ENCODE measurements at places on chromosomes 5 and 9.

GRCh38 chr5:67693956-67694809 is 497.6 kb upstream of the CD180 start:
- DNase-seq = no peak

- DNase-seq = no peak
Measured at GRCh38 chr5:170633235-170634081, 129.6 kb downstream of the KCNIP1 start.

- DNase-seq = no peak
Measured at GRCh38 chr9:38092200-38092524, 23.1 kb upstream of the SHB start.

DNA sequence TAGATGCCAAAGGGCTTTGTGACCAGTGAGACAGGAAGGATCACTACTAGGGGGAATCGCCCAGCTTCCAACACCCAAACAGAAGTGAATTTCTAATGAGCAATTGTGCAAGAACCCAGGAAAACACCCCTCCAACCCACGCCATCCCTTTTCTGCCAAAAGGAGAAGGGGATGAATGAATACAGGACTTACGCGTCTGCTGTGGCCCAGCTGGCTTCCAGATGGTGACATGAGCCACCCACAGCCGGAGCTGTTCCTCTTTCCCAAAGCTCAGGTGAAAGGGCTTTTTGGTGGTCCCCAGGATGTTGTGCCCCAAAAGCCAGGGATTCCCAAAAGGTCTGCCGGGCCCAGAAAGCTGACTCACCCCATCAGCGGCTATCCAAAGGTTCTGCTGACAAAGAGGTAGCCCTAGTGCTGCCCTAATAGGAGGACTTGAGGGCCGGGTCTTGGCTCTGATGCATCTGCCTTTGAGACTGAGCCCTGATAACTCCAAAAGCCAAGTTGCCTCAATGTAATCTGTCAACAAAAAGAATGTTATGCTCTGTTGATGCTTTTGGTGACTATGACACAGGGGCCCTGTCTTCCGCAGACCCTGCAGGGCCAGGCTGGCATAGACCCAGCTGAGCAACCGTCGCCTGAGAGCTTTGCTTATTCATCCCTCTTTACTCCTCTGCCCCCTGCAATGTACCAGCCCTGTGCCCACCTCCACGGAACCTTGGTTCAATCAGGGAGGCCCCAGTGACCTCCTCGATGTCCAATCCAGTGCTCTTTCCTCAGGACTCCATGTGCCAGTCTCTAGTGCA is 14.5 kb downstream of the GSN start:
- DNase-seq = no peak

GRCh38 chr5:2261004-2261703 is 378.4 kb upstream of the IRX4 start:
- DNase-seq = no peak

DNA sequence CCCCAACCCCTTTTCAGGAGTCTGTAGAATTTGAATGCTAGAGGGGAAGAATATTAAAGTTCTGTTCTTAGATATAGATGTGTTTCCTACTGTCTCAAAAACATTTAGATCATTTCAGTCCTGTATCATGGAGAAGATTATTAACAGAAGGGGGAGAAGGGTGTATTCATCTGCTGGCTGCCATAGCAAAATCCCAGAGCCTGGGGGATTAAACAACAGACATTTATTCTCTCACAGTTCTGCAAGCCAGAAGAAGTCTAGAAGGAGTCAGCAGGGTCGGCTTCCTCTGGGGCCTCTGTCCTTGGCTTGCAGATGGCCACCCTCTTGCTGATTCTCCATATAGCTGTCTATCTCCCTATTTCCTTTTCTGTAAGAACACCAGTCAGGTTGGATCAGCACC is 150.1 kb upstream of the OTULINL start:
- DNase-seq = no peak

DNA sequence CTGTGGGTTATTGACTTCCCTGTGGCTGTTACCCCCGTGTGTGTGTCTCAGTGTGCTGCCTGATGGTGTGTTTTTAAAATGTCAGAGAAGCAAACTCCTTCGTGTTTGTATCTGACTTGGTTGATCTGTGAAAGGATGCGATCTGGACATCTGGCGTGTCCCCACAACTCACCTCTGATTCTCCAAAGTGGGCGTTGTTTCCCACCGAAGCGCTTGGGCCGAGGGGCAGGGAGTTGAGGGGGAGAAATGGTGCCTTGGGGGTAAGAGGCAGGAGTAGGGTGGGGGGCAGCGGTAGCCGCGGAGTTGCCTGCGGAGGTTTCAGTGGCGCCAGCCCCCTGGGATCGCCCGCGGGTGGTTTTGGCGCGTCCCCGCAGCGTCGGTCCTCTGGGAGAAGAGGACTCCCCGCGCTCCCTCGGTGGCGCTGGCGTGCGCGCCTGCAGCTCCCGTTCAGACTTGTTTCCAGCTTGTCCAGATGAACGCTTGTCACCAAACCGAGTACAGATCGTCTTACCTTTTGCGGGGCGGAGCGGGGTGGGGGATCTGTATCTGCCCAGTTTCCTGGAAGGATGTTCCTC is 1.1 kb downstream of the MAST4 start:
- no peak for DNase-seq

- no peak for DNase-seq
Measured at GRCh38 chr5:134568761-134569695, 43.6 kb downstream of the JADE2 start.

DNA sequence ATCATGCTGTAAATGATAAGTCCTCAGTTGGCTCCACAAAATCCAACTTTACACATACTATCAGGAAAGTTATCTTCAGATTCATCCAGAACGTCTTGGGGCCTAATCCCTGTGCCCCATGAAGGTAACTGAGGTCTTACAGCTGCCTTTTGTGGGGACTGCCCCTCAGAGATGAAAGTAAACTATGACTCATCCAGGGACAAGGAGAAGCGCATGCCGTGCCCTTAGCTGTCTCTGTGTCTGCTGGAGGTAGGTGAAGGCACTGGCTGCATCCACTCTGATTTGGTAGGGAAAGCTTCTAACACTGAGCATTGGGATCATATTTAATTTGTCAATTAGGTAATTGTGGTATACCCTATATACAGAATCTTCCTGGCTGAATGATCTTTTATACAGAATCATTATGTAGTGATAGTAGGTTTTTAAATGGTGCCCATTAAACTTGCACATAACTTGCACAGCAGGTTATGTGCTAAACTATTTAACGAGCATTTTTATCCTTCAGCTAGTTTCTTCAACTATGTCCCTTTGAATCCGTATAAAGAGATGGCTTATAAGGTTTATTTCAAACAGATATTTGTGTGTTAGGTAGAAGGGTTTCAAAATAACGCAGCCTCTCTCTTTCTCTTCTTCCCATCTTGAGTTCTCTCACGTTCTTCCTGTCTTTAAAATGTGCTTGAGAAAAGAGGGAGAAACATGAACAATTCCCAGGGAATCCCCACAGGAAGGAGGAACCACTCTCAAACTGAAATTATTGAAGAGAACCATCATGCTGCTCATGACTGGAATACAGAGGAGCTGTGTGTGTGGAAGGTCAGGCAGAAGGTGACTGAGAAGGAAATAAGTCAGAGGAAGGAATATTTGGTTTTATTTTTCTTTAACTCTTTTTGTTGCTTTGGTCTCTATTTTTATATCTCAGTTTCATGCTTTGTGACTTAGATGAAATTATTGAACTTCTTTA is 250.9 kb downstream of the CD180 start:
- DNase-seq = no peak

DNA sequence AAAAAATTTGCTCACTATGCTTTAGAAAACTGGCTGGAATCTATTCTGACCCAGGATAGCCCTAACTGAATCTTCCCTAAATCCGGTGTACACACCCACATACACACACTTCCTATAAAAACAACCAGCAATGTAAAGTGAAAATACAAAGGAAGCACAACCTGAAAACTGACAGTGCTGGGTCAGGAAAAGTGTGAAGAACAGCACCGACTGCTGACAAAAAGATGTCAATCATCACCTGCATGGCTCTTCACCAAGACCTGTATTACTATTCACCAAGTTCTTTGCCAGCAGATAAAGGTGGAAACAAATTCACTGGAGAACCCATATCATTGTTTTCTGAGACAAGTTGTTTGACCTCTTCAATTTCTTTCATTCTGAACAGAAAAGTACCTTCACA is 293.8 kb upstream of the GRAMD2B start:
- no peak for DNase-seq

DNA sequence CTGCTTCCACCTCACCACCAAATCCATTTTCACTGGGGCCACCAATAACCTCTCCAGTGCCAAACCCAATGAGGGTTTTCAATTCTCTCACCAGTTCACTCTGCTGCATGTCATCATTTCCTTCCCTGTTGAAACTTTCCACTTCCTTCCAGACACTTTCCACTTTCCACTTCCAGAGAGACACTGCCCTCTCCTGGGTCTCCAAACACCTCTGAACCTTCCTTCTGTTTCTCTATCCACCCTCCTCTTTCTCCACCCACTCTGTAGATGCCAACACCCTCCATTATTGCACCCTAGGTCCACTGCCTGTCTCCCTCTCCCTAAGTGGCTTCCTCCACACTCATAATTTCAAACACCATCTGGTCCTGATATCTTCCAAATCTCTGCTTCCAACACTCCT is 39.6 kb downstream of the PDE6A start:
- DNase-seq = no peak

- DNase-seq = no peak
Measured at GRCh38 chr5:22431406-22431805, 421.7 kb downstream of the CDH12 start.

DNA sequence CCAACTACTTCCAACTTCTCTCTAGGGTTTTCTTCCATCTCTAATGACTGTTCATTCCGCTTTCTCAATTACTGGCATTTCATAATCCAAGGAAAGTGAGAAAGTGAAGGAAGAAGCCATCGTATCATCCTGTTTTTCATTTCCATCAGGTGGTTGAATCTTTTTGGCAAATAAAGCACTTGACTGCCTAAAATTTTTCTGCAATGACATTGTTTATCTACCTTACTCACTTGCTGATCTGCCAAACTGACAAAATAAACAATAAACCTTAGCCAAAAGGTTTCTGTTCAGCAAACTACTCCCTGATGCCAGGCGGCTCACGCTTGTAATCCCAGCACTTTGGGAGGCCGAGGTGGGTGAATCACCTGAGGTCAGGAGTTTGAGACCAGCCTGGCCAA is 18.4 kb downstream of the FNBP1 start:
- DNase-seq = no peak

Data from activated T-cell treated with anti-CD3 and anti-CD28 coated beads for 1 hour (primary cell).